ENCODE measurements at places on chromosomes 2 and 18.

GRCh38 chr2:120316528-120317179 lies 29.3 kb upstream of the INHBB start:
- no peak for DNase-seq

- DNase-seq, result peak; percentile 52
These were observed 70.8 kb downstream of the TPGS2 start for GRCh38 chr18:36757991-36758390.

GRCh38 chr2:201925056-201925455 lies 108.6 kb upstream of the FZD7 start:
- no peak for DNase-seq

DNA sequence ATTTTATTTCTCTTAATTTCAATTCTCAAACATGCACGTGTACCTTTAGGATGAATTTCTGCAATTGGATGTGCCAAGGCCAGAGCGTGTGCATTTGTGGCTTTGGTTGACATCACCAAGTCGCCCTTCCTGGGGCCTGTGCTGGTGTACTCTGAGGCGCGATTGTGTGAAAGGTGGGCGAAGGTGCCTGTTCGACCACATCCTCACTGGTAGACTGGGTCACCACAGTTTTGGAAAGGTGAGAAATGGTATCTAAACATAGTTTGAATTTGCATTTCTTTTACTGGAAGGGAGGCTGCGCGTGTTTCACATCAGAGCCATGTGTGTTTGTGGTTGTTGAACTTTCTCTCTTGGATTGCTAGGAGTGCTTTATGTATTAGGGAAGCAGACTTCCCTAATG lies 89.8 kb downstream of the LDLRAD4 start:
- DNase-seq, result no peak

GRCh38 chr2:105919826-105920225 lies 175.1 kb downstream of the NCK2 start:
- peak; percentile 17 for DNase-seq

DNA sequence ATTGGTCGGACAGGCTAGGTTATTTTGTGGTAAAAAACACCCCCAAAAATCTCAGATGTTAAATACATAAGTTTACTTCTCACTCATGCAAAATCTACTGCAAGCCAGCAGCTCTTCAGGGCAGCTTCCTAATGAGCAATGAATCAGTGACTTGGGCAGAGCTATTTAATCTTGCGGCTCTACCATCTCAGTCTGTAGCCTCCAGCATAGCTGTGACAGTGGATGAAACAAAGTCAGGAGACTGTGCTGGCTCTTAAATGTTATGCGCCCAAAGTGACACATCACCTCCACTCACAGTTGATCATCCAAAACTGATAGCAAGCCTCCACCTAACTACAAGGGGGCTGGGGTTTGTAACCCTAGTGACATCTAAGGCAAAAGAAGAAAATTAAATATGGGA lies 571.9 kb downstream of the METTL4 start:
- no peak for DNase-seq

- DNase-seq, result peak; percentile 10
These were observed 58.6 kb upstream of the VRK2 start for GRCh38 chr2:57987835-57988573.

DNA sequence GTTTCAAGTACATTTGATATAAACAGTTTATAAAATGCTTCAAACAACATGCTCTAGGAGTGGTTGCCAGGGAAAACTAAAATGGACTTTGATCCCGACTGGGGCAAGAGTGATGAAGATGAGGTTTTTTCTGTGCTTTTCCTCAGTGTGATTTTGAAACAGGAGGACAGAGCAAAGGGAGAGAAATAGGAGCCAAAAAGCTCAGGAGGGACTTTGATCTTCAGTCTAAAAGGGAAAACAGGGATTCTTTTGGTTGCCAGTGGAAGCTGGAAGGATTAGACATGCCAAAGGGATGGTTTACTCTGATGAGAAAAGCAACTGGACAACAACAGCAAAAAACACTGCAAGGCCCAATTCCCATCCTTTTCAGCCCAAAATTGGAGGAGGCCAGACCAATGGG lies 95.5 kb downstream of the LTBP1 start:
- DNase-seq, result no peak

- no peak for DNase-seq
These were observed 2.8 kb downstream of the CYTIP start for GRCh38 chr2:157441072-157441454.

GRCh38 chr18:11309172-11309571 lies 159.8 kb upstream of the PIEZO2 start:
- no peak for DNase-seq

GRCh38 chr2:64434039-64434657 lies 19.8 kb upstream of the LGALSL start:
- no peak for DNase-seq

All from AG08395 (cell line).